Coronary artery (tissue), 2 donors: ENCODE measurements at places on chromosomes 2 and 18.

GRCh38 chr18:11419338-11419737 is 190.1 kb upstream of the SLC35G4 start:
- no peak for DNase-seq

- DNase-seq, result no peak
Measured at GRCh38 chr18:77127769-77128671, 4.6 kb downstream of the MBP start.

- DNase-seq, result peak; percentile 62
Measured at GRCh38 chr2:1636791-1637415, 107.4 kb downstream of the PXDN start.

- no peak for DNase-seq
Measured at GRCh38 chr2:219124381-219125110, 36.1 kb downstream of the NHEJ1 start.

DNA sequence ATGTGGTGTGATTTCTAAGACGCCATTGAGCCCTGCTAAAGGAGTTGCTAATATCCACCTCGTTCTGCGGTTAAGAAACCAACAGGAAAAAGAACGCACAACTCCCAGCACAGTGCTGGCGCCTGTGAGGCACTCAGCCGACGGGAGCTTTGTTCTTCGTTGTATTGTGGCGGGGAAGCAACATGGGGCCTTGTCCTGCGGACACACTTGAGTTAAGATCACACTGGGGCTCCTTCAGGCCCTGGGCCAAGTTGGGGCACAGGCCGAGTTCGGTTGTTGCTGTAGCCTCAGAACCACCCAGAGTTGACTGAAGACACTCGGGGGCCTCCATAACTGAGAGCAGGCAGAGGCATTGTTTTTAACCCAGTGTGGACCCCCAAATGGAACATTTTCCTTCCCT is 30.6 kb upstream of the CD8A start:
- no peak for DNase-seq

DNA sequence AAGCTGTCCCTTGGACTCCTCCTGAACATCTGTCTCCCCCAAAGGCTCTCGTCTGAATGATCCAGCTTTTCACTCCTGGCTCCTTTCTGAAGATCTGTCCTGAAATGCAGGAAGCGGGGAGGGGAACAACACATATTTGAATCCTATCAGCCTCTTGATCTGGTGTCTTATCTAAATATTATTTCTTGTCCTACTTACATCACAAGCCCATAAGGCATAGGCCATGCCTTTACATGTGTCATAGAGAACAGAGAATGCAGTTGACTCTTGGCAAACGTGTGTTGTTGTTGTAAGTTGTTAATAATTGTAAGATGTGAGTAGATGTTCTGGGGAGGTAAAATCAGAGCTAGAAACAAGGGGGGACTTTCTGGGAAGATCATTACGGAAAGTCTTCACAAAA is 57.4 kb downstream of the GATA6 start:
- DNase-seq, result no peak

- no peak for DNase-seq
Measured at GRCh38 chr2:160715428-160715827, 221.8 kb upstream of the RBMS1 start.

DNA sequence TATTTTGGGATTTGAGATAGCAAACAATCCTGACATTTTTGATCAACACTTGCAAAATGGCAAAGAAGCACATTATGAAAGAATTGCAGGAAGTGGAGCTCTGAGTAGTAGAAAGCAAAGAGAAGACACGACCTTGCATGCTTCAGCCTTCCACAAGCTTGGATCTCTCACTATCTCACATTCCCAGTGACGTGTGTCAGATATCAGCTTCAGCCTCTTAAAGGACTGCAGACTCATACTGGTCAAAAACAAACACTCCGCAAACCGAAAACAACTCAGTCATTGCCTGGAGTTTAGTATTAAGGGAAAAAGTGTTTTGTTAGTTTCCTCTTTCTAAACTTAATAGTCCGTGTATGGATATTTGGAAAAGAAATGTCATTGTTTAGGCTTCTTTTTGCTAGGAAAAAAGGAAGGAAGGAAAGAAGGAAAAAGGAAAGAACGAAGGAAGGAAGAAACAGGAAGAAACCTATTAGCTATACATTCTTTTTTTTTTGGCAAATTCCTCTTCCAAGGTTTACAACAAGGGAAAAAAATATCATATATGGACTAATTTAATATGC is 32.6 kb upstream of the SLC40A1 start:
- DNase-seq, result no peak

DNA sequence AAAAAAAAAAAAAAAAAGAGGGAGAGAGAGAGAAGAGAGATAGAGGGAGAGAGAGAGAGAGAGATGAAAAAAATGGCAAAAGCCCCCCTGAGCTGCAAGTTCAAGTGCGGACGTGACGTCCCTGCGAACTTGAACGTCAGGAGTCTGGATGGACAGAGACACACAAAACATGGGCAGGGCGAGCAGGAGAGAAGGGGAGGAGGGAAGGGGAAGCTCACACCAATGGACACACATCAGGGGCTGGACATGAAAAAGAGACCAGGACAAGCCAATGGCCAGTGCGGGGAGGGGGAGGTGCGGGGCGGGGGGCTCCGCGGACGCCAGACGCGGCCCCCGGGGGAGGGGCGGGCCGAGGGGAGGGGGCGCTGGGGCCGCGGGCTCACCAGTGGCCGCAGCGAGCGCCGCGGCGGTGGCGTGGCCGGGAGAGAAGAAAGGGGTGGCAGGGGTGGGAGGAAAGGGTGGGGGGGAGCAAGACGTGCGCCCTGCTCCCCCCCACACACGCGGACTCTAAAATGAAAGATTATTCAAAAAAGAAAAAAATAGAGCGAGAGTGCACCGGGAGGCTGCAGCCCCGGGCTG is at the start of gene BCL11A:
Gene BCL11A, minus strand, starts transcription at position 160 of the 579 bp plus-strand sequence. CDS start 384 bp downstream, outside the sequence.
- no peak for DNase-seq

- no peak for DNase-seq
Measured at GRCh38 chr2:197839327-197839726, 34.9 kb downstream of the PLCL1 start.

DNA sequence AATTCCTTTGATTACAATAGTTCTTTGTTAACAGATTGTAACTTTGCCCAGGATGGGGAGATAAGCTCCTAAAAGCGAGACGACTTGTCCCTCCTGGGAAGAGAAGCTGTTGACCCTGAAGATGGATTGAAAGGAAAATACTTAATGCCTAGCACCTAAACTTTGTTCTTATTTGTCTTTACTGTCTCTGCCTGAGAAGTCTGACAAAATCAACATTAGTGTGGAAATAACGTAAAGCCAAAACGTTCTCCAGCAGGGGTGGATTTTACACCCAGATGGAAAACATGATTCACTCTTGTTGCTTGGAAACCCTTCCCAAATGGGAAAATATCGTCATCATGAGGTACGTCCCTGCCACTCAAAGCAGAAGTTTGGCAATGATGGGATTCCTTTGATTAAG is 450.1 kb downstream of the SLC4A3 start:
- DNase-seq, result no peak

- DNase-seq, result no peak
Measured at GRCh38 chr2:14628901-14629300, 3.6 kb upstream of the LRATD1 start.

DNA sequence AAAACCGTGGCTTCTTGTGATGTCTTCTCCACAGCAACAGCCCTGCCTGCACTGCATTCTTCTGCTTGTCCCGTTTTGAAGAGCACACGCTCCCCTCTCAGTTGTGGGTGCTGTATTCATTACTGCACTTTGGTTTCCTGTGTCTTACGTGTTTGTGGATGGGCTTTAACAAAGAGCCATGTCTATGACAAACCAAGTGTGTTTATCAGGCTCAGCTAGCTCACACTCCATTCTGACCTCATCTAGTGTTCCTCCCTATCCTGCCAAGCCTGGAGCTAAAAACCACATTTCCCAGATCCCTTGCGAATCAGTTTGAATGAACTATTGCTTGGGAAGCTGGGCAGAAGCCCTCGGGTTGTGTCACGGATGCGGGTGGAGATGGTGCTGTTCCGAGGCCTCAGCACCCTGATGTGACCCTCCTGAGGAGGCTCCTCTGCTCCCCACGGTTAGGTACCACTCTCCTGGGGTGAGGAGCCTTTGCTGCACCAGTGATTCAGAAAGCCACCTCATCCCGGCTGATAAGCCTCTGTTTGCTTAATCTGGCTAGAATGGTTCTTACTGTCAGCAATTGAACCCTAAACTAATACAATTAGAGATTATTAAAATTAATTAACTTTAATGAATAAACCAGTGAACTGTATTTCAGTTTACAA is 116.5 kb downstream of the GALR1 start:
- no peak for DNase-seq

DNA sequence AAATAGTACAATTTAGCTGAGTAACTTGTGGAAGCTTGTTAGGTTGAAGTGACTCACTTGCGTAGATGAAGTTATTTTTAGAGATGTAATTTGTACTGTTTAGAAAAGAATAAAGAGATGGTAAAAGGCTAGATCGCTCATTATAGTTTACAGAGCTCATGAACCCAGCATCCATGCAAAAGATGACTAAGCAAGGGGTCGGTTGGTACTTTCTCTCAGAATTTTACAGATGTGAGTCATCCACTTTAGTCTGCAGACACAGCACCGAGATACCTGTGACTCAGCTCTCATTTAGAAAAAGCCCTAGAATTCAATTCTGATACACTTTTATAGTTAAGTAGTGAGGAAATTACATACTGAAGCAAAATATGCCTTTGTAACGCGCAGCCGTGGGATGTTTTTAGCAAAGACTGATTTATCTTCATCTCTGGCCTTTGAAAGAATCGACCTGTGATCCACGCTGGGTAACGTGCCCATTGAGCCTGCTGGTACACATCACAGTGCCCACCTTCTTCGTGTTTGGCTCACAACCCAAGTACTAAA is 116.5 kb upstream of the FOSL2 start:
- DNase-seq, result no peak

DNA sequence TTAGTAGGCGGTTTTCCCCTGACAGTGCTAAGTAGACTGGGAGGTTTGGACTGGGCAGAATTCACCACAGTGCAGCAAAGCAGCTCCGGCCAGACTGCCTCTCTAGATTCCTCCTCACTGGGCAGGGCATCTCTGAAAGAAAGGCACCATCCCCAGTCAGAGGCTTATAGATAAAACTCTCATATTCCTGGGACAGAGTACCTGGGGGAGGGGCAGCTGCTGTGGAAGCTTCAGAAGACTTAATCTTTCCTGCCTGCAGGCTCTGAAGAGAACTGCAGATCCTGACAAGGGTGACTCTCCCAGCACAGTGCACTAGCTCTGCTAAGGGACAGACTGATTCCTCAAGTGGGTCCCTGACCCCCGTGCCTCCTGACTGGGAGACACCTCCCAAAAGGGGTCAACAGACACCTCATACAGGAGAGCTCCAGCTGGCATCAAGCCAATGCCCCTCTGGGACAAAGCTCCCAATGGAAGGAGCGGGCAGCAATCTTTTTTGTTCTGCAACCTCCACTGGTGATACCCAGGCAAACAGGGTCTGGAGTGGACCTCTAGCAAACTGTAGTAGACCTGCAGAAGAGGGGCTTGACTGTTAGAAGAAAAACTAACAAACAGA is 266.8 kb upstream of the CRIM1 start:
- no peak for DNase-seq

DNA sequence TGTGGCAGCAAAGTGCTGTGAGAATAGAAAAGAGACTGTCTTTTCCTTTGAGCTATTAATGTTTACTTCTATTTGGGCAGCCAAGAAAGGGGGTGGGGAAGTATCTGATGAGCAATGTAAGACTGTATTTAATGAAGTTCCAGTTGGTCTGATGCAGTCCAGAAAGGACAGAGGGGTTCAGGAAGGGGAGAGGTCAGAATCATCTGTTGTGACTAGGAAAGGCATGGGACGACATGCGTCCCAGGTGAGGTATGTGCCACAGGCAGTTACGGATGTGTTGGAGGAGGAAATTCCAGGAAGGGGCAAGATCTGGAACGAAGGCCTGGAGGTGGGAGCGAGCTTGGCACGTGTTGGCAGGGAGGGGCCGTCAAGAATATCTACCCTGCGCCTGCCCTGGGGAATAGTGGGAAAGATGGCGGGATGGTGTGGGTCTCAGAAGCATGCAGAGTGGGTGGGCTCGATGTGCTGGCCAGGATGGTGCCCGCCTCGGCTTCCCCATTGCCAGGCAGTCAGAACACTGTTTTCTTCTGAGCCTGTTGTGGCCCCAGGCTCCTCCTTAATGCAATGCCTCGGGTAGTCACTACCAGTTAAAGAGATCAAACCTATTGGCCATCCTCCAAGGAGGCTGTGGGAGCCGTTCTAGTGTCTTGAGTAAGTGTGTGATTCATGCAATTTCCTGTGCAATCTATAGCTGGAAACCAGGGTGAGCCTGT is 57.8 kb upstream of the TXNDC2 start:
- DNase-seq, result no peak

DNA sequence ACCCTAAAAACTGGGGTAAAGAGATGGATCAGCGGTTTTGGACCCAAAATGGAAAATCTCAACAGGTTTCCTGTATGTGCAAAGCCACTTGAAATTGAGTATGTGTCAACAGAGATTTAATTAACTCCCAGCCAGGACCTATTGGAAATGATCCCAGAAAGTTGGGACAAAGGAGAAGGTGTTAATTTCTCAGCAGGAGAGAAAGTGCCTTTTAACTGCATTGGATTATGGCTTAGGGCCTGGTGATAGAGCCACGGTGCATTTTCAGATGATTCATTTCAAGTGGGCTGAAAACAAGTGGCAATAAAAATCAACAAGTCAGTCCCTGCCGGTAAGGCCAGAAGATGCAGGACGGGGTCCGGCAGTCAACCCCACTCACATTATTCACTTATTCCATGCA is 80.2 kb upstream of the BCL11A start:
- DNase-seq, result no peak

DNA sequence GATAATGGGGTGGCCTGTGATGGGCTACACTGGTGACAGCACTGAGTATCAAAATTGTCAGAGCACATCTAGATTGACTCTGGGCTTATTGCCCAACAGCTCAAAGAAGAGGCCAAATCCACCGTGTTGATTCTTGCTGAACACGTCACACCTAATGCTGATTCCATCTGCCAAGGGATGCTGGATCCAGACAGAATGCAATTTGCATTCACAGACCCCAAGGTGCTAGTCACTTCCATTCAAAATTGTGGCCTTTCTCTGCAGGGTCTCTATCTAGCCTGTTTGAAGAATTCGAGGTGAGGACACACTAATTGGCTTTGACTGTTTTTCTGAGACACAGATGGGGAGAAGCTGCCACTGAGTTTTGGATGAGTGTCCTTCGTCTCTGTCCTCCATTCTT is 13.5 kb upstream of the GPR39 start:
- no peak for DNase-seq

GRCh38 chr2:226652369-226652768 is 147.3 kb downstream of the IRS1 start:
- no peak for DNase-seq

- DNase-seq, result no peak
Measured at GRCh38 chr2:135252805-135253458, 200.8 kb downstream of the RAB3GAP1 start.

- DNase-seq, result no peak
Measured at GRCh38 chr18:32480581-32480980, 9.9 kb upstream of the GAREM1 start.

DNA sequence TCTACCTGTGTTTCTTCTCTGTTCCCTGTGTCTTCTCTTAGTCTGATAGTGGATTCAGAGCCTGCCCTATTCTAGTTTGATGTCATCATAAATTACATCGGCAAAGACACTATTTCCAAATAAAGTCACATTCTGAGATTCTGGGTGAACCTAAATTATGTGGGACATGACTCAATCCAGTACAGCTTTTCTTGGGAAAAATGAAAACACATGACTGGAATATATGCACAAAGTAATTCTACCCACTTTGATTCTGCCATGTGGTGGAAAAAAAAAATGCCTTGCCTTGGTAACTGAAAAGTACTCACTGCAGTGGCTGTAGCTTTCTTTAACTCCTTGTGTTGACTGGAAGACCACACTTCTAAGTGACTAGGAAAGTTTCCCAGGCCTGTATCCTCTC is 73.7 kb downstream of the LRATD1 start:
- DNase-seq, result no peak
